ENCODE measurements at places on chromosomes 2 and 18. TPM values are rescaled to one million over a fixed set of nuclear protein-coding genes. Genes with fewer than 3 reads are reported as not detected.

CKAP2L gene
- total RNA-seq: 14.1 TPM

CCL20 gene
- 2.8 TPM for total RNA-seq

DNA sequence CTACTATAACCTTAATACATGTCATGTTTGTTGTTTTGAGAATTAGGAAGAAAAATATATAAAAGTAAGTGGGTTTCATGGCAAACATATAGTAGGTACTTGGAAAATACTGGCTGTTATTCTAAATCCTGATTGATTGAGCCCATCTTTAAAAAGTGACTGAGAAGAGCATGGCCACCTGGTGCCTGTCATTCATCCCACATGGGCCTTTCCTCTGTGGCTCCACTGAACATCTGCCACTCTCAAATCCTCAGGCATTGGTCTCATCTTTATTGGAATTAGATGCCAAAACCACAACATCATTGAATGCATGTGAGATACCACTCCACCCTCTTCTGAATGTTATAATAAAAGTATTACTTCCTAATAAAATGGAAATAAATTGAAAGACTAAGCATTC is 101.6 kb upstream of the TTN start:
- H3K4me3 ChIP-seq: no peak overlapping the region
- H3K27me3 ChIP-seq: no peaks in the 10 kb centered on the region
- H3K36me3 ChIP-seq: no peaks in the 10 kb centered on the region
- H3K27ac ChIP-seq: no peak overlapping the region
- no peaks in the 10 kb centered on the region for H3K4me1 ChIP-seq

DNA sequence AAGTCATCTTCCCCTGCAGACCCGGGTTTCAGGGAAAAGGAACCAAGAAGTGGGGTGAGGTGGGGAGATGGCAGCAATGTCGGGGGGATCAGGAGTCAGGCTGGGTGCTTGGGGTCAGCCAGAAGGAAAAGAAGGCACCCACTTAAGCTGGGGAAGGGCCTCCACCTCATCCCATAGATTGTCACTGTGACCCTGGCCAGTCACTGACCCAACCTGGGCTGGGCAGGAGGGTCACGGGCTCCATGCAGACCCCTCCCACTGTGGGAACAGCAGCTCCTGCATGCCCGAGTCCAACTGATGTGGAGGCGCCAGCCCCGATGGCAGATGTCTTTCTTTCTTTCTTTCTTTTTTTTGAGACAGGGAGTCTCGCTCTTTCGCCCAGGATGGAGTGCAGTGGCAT is 53.6 kb upstream of the HAAO start:
- no peaks in the 10 kb centered on the region for H3K27me3 ChIP-seq
- H3K4me1 ChIP-seq: peaks cover 6% of the 10 kb centered on the region
- no peak for DNase-seq
- H3K4me3 ChIP-seq: no peak overlapping the region

- H3K4me1 ChIP-seq: no peaks in the 10 kb centered on the region
- H3K27ac ChIP-seq: peak overlapping the region; percentile 42
- H3K36me3 ChIP-seq: peaks cover 20% of the 10 kb centered on the region
- no peak for DNase-seq
- no peak overlapping the region for H3K4me3 ChIP-seq
- H3K27me3 ChIP-seq: no peaks in the 10 kb centered on the region
Measured at GRCh38 chr2:86552889-86553288, 10.4 kb downstream of the CHMP3 start.

Measured in thymus (tissue), 14 donors.